ENCODE measurements at places on chromosomes 1 and 21.

DNA sequence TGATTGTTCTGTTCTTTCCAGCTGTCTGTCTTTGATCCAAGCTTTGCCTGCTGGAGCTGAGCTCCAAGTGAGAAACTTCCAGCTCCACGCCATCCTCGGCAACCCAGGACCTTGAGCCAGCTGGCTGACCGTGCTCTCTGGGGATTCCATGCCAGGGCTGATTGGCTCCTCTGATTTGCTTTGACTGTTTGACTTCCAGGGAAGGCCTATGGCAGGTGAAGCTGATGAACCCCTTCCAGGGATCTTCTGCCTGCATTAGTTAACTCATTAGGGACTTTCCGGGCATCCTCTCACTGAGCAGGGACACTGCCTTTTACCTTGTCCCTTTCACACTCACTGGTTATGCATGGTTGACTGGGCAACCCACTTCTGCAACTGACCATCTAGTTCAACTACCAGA lies 406.1 kb downstream of the RPS6KC1 start:
- peak; percentile 90 for DNase-seq

DNA sequence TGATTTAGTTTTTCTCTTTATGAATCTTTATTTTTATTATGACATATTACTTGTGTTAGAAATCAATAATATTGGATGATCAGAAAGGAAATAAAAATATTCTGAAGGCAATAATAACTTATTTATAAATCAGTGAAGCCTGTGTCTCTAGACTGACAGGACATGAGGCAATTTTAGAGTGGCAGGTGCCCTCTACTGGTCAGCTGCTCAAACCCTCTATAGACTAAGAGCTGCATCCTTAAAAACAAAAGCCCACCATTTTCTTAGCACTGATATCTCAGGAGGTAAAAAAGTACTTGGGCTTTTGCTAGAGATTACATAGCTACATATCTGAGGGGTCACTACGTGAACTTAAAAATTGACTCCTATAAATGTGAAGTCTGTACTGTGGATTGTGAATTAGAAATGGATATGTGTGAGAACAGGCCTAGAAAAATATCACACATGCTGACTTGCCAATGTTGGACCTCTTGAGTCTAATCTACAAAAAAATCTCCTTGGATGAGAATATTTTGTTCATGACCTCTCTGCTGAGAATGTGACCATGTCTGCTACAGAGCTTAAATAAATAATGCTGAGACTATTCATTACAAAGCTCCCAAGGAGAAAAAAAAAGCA lies 597.9 kb upstream of the ADAMTS5 start:
- no peak for DNase-seq

DNA sequence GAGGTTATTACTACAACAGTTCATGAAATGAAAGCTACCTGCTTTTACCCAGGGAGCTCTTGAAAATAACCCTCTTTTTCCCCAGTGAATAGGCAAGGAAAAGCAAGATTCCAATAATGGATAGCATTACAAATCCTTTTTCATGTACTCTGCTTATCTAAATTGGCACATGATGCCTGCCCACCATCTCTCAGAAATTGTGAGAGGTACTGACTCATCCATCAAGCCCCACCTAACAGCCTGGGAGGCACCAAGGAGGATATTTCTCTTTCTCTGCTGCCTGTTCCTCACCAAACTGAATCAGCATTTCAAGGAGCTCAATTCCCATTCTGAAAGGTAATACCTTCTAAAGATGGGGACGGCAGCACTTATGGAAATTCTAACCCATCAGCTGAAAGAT lies 34.4 kb downstream of the PALMD start:
- no peak for DNase-seq

DNA sequence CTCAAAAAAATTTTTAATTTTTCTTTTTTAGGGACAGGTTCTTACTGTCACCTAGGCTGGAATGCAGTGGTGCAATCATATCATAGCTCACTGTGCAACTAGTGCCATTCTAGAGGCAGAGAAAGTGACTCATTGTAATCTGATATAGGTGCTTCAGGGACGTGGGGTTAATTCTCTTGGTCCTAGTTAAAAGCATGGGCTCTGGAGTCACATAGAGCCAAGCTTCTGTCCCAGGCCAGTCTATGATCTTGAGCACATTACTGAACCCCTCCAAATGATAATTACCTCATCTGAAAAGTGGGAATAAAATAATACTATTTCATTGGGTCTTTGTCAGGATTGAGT lies 1.1 kb upstream of the ADIPOR1 start:
- no peak for DNase-seq

- peak; percentile 88 for DNase-seq
These were observed 245.2 kb downstream of the TRABD2B start for GRCh38 chr1:47751996-47752451.

DNA sequence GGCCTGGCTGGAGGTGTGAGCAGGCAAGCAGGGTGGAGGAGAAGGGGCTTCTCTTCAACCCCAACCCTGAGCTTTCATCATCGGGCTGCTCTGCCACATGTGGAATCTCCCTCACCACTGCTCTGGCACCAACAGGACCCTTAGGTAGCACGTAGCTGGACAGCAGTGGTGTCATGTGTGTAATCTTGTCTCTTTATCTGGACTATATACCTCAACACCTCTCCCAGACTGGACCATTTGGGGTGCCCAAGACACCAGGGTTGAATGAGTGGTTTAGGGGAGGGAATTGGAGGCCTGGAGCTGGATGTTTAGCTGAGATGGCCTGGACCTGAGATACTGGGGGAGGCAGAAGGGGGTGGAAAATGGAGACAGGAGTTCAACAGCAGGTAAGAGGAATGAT lies 63.0 kb downstream of the UBE2T start:
- no peak for DNase-seq

DNA sequence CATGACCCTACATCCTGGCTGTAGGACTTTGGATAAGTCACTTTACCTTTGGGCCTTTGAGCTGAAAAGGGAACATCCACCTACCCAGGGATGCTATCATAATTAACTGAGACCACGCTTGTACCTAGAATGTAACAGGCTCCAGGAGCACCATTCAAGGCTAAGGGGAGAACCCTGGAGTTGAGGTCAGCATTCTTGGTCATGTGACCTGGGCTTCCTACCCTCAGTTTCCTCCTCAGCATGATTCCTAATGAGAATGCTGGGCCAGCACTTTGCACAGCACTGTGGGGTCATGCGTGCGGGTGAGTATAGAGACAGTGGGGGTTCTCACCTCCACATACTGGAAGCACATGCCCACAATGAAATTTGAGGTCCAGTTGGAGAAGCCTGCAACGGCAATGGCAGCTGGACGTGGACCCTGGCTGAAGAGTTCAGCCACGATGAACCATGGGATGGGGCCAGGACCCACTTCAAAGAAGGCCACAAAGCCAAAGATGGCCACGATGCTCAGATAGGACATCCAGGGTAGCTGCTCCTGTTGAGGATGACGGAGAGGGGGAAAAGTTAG lies 31.3 kb downstream of the SLC2A1 start:
- no peak for DNase-seq

- no peak for DNase-seq
These were observed 584.9 kb downstream of the PTBP2 start for GRCh38 chr1:97306504-97306903.

GRCh38 chr1:207459008-207459407 lies 4.9 kb downstream of the CR2 start:
- DNase-seq, result no peak

DNA sequence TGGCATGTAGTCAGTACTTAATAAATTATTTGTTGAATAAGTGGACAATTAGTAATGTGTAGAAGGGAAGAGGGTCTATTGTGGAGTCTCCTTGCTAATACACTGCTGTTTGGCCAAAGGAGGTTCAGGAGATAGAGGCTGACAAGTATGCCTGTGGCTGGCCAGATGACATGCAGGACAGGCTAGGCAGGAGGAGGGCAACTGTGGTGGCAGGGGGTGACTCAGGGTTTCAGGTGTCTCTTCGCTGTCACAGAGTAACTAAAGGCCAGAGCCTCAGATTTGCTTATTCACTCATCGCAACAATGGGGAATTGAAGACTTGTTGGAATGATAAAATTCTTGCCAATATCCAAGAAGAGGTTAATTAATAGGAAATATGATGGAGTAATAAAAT lies 33.1 kb downstream of the THRAP3 start:
- DNase-seq, result no peak

- no peak for DNase-seq
These were observed 102.9 kb downstream of the PTPN14 start for GRCh38 chr1:214448536-214448935.

DNA sequence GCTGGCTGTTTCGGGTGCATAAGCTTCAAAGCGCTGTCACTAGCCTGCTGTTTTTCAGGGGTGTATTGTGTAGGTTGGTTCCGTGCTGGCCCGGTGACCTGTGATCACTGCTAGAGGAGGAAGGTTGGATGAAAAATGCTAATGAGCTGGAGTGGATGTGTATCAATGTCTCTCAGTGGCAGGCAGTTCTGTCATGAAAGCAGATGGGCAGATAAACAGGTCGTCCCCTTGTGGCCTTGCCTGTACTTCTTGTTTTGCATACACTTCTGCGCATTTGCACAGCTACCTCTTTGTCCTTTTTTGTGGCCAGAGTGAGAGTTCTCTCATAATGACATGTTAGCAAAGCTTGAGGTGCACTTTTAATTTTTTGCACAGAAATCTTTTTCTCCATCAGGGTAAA lies 2.9 kb downstream of the SELENON start:
- DNase-seq, result peak; percentile 14

- peak; percentile 80 for DNase-seq
These were observed 407 bp downstream of the GALNT2 start for GRCh38 chr1:230067419-230067870.

- DNase-seq, result no peak
These were observed 498.2 kb upstream of the NR5A2 start for GRCh38 chr1:199529324-199529723.

DNA sequence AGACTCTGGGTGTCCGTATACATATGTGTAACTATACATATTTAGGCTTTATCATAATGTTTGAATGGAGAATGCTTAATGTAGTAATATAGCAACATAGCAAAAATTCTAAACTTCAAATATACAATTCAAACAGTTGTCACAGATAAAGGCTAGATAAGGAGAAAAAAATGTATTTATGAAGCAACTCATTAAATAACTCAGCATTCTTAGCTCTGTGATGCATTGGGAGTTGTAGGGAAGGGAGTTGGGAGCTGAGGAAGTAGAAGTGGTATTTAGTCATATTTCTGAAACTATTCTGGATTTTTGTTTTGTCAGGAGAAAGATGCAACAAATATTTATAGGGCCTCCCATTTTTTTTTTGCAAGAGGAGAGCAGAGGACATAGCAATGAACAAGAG lies 197.8 kb downstream of the PBX1 start:
- DNase-seq, result no peak

DNA sequence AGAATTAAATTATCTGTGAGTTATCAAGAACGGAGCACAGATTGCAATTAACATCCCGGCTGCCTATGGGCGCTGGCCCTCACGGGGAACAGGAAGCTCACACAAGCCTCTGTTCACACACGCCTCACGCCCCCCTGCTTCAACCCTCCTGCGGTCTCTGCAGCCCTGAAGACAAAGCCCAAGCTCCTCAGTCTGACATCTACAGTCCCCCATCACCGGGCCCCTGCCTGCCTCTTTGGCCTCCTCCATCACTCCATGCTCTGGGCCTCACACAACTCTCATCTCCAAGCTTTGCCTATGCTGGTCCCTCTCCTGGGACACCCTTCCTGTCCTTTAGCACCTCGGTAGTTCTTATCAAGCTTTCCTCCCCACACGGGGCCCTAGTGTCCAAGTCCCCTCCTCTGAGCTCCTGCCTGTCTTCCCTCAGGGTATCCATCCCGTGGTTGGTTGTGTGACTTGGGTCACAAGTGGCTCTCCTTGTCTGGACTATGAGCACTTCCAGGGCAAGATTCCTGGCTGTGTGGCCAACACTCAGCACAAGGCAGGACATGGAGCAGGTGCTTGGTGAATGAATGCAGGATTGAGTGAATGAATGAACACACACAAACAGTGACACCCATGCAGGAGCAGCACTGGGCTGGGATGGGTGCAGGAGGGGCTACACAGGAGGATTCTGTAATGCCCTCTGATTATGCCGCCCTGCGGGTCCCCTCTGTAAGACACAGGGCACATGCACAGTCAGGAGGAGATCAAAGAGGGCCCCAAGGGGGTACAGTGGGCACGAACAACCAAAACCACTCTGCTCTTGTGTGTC lies 116.1 kb downstream of the DMRTB1 start:
- peak; percentile 29 for DNase-seq

DNA sequence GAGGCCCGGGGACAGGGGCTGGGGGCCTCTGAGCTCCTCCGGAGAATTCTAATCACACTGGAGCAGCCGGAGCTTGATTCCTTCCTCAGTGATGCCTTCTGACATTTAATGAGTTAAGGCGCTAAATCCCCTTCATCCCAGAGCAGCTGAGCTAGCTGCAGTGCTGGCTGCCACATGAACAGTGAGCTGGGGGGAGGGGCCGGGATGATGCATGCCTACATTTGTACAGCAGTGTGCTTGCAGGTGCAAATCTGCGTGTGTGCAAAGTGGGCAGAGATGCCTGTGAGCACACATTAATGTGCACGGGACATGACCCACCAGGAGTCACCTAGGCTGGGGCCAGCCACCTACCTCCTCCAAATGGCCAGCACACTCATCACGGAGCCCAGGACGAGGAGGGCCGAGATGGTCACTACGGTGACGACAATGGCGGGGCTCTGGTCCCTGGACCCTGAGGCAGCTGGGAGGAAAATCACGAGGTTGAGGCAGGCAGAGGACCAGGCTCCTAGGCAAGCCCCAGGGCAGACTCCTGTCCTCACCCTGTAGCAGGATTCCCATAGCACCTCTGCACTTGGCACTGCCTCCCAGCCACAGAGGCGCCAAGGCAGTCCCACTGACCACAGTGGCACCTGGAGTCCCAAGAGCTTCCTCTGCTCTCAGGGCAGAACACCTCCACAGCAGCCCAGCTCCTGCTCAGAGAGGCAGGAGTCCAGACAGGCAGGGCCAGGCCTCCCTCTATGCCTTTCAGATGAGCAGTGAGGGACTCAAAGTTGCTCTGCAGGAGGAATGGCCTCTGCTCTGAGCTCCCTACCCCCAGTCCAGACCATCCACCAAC lies 34.7 kb downstream of the CDCA8 start:
- peak; percentile 63 for DNase-seq

DNA sequence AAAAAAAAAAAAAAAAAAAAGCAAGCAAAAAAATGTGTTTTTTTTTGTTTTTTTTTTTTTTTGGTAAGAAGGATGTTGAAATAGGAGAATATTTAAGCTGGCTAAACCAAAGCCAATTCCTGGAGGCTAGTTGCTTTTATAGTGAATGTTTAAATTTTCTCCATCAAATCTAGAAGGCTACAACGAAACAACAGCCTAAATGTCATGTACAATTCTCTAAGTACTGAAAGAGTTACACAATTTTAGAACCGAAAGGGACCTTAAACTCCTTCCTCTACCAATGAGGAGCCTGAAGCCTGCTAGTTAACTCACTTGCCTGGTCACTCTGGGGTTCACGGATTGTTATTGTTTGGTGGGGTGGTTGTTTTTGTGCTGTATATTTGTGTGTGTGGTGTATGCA lies 3.5 kb downstream of the WLS start:
- no peak for DNase-seq

Measured in aorta (tissue), 5 donors.